ENCODE measurements at places on chromosomes 3 and 15.

DNA sequence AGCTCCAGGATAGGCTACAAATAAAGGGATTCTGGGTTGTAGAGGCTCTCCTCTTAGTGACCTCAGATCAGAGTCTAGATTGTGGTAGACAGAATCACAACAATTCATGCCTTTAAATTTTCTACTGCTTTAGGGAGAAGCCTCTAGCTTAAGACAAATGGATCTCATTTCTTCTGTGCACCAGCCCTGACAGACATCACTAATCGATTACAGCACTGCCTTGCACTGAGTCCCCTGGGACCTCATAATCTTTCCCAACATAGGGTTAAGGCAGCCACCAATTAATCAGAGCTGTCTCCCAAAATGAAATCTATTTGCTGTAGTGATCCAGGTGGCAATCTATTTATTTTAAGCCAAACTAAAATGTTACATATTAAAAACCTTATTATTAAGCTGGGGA lies 436.5 kb upstream of the WNT5A start:
- DNase-seq, result no peak

GRCh38 chr3:63294332-63294731 lies 16.2 kb downstream of the SYNPR start:
- DNase-seq, result no peak

- DNase-seq, result no peak
These were observed 757 bp downstream of the VWA5B2 start for GRCh38 chr3:184230081-184230602.

- DNase-seq, result no peak
These were observed 11.7 kb upstream of the ZNF280D start for GRCh38 chr15:56744701-56745683.

DNA sequence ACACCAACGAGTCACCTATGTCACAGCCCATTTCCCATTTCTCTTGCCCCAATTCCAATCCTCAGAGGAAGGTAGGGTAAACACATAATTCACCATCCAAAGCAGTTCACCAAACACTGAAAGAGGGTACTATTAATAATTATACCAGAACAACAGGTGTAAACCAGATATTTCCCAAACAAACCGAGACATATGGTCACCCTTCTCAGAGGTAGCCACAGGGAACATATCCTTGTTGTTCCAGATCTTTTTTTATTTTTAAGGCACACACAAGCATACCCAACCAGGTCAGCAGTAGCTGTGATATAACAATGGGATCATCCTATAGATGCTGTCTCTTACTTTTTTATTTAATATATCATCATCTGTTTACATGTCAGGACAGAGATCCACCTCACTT lies 24.7 kb downstream of the MAGI1 start:
- no peak for DNase-seq

GRCh38 chr15:56460947-56461346 lies 4.0 kb downstream of the MNS1 start:
- no peak for DNase-seq

DNA sequence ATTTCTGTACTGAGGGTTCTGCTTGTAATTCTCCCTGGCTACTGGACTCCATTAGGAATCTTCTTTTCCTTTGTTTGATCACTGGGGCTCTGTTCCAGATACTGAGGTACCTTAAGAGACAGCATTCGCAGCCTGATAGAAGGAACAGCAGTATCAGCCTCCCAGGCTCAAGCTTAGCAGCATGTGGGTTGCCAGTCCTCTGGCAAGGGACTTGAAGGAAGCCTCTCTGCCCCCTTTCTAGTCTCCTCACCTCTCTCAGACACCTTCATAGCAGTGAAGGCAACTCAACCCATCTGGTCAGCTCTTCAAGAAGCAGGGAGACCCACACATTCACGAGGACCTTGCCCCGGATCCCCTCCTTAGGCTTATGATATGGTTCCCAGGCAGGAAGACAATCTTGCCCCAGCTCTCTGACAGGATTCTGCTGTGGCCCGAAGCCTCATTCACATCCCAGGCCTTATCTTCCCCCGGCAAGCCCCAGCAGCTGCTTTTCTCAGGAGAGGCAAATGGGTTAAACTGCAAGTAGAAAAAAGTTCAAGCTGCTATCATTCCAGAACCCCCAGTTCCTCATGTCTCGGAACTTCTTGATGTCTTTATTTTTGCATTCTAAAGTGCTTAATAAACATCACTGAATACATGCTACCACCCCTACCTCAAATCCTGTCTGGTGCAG lies 153.1 kb downstream of the LIPC start:
- DNase-seq, result no peak

GRCh38 chr3:185767002-185767688 lies 57.7 kb downstream of the IGF2BP2 start:
- DNase-seq, result no peak

GRCh38 chr15:43241100-43241499 lies 20.3 kb upstream of the EPB42 start:
- DNase-seq, result no peak

- DNase-seq, result no peak
These were observed 7.0 kb upstream of the RFT1 start for GRCh38 chr3:53137221-53137620.

GRCh38 chr3:87044846-87045245 lies 53.9 kb upstream of the VGLL3 start:
- no peak for DNase-seq

DNA sequence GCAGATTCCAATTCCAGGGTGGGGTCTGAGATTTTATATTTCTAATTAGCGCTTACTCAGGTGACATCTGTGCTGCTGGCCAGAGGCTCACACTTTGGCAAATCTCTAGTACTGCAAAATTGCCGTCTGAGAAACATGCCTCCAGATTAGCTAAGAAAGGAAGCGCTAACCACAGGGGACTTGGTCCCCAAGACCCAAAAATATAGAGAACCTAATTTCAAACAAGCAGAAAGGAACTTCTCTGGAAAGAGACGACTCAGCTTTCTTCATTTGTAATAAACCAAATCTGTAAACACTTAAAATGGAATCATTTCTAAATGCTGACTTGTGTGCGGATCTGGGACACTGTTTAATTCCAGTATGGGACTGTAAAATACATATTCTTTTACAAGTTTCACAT lies 55.7 kb downstream of the B3GNT5 start:
- no peak for DNase-seq

DNA sequence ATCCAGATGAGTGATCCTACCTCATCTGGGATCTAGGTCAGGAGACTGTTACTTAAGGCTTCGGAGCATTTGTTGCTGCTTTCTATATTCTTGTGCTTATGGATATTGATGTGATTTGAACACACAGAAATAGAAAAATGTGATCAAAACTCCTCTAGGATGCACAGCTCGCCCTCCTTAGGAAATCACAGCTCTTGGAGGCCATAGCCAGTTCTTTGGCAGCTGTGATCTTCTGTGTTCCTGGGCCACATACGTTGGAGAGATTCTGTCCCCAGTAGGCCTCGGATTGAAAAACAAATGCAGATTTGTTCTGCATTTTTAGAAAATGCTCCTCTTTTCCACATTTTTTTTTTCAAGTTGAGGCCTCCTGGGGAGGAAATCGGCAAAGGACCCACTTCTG lies 437.4 kb upstream of the THBS1 start:
- DNase-seq, result no peak

GRCh38 chr15:70856177-70856883 lies 2.4 kb upstream of the LARP6 start:
- no peak for DNase-seq
